ENCODE measurements at places on chromosomes 3 and 15.

GRCh38 chr3:37605572-37606153 is 256.0 kb upstream of the CTDSPL start:
- no peak for DNase-seq

- peak; percentile 59 for DNase-seq
Observed at GRCh38 chr15:69489073-69489571, 36.5 kb downstream of the RPLP1 start.

DNA sequence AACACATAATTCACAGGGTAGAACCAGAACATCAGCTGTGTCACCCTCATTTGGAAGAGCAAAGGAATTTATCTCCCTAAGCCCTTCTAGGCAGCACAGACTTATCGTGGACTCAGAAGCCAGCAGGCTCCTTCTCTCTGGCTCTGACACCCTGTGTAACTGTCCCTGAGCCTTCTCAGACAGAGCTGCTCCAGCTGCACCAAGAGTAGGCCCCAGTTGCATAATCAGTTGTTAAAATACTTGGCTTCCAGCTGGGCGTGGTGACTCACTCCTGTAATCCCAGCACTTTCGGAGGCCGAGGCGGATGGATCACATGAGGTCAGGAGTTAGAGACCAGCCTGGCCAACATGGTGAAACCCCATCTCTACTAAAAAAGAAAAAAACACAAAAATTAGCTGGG is 49.4 kb upstream of the ACVR2B start:
- peak; percentile 94 for DNase-seq

DNA sequence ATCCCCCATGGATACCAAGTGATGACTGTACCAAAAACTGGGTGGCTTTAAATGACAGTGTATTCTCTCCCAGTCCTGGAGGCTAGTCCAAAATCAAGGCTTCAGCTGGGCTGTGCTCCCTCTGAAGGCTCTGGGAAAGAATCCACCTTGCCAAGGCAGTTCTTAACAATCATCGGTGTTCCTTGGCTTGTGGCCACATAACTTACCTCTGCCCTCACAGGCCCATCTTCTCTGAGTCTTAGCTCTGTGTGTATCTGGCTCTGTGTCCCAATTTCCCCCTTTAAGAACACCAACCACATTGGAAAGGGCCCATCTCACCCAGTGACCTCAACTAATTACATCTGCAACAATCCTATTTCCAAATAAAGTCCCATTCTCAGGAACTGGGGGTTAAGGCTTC is 503.0 kb upstream of the PROK2 start:
- DNase-seq = no peak

Measured in GM23248 (cell line).